ENCODE measurements at places on chromosomes 16 and 17. TPM values are rescaled to one million over a fixed set of nuclear protein-coding genes. Genes with fewer than 3 reads are reported as not detected.

LLGL1 gene
- 3.3 TPM for total RNA-seq

ASGR1 gene
- 526 TPM for total RNA-seq

KRTAP9-6 gene
- not detected for total RNA-seq

DNA sequence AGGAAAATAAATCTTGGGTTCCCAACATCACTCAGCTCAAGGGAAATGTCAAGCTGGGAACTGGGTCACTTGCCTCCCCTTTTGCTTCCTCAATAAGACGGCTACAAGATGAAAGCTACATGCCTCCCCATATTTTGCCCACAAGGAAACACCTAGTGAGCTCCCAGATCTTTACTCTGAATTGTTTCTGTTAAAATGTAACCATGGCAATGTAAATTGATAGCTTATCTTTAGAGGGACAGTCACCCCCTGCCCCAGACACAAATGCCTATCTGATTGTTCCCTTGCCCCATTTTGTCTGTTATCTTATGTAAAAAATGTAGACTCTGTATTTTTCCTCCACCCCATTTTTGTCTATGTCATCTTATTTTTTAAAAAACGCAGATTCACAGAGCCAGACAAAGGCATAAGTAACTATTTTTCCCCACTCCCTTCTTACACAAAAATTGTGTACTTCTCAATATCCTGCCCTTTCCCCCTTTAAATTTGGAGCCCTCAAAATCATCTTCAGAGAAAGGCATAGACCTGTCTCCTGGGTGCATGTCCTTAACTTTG is 288.7 kb upstream of the ERCC4 start:
- no peak for DNase-seq

DNA sequence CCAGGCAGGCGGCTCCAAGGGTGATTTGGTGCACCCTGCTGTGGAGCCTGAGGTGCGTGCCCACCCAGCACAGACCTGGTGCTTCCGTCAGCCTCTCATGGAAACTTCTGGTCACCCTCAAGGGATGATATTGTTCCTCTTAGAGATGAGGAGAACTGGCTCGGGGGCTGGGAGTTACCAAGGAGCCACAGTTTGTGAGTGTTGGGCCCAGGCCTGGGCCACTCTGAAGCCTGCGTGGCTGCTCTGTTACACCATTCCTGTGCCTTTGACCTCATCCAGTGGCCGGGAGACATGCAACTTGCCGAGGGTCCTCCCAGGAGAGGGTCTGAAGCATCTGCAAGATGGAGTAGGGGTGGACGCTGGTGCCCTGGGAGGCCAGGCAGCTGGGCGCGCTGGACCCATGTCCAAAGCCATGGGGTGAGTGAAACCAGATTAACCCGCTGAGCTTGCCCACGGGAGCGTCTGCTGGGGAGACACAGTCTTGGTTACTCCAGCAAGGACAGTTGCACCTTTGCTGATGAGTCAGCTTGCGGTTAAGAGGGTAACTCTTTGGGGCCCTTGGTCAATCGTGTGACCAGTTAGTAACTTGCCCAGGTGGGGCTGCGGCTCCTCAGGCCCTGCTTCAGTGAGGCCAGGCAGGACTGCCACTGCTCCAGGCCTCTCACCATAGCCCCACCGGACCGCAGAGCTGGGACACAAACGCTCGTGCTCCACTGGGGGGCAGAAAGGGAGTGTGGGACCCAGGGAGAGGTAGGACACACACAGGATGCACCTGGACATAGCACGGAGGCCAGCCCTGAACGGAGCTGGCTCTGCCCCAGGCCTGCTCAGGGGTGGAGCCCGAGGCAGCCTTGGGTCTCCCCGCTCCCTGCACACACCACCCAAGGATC is 7.5 kb downstream of the C16orf90 start:
- no peak for DNase-seq

- DNase-seq = peak; percentile 60
Measured at GRCh38 chr16:9092282-9092977, 986 bp downstream of the HAPSTR1 start.

DNA sequence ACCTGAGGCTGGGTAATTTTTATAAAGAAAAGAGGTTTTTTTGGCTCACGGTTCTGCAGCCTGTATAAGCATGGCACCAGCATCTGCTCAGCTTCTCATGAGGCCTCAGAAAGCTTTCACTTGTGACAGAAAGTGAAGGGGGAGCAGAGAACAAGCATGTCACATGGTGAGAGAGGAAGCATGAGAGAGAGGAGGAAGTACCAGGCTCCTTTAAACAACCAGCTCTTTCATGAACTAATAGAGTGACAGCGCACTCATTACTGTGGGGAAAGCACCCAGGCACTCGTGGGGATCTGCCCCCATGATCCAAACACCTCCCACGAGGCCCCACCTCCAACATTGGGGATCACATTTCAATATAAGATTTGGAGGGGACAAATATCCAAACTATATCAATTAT is 86.8 kb downstream of the USP32 start:
- no peak for DNase-seq

DNA sequence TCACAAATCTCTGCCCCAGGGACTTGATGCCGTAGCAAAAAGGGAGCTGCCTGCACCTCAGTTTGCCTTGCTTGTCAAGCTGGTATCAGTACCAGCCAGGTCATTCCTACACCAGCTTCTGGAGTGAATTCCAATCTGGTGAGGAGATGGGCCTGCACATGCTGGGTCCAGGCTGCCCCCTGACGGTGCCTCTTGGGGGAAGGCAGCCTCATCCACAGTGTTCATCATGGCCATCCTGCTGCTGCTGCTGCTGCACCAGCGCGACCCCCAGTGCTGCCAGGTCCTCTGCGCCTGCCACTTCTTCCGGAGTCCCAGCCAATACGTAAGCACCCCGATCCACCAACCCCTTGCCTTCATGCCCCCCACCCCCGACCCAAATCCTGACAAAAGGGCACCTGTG is 8.3 kb downstream of the MRPL27 start:
- no peak for DNase-seq

- no peak for DNase-seq
Measured at GRCh38 chr16:4613636-4614570, 785 bp downstream of the UBALD1 start.

All from left lobe of liver (tissue), 2 donors.